ENCODE measurements at places on chromosomes 13 and 19.

DNA sequence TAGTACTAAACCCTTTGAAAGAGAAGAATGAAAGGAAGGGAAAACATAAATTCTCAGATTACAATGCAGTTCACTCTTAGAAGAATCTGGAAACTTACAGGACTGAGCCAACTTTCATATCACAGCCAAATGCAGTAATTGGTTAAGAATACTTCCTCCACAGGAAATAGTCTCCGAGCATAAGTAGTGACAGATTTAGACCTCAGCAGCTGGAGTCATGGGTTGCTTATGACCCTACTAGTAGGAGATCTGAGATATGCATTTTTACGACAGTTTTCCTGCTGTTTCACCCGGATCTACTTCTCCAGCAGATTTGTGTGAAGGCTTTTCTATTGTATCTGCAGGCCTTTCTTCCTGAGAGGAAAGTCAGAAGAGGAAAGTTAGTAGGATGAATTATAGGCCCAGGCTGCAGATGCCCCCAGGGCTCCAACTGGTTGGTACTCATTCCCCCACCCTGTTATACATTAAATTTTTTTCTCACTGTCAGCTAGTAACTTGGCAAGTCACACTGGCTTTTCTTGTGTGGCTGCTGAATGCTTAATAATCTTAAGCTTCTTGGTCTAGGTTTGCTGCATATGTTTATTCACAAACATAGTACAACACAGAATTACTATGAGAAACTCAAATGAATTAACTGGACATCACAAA lies 1241.5 kb upstream of the MIR17HG start:
- no peak for DNase-seq

DNA sequence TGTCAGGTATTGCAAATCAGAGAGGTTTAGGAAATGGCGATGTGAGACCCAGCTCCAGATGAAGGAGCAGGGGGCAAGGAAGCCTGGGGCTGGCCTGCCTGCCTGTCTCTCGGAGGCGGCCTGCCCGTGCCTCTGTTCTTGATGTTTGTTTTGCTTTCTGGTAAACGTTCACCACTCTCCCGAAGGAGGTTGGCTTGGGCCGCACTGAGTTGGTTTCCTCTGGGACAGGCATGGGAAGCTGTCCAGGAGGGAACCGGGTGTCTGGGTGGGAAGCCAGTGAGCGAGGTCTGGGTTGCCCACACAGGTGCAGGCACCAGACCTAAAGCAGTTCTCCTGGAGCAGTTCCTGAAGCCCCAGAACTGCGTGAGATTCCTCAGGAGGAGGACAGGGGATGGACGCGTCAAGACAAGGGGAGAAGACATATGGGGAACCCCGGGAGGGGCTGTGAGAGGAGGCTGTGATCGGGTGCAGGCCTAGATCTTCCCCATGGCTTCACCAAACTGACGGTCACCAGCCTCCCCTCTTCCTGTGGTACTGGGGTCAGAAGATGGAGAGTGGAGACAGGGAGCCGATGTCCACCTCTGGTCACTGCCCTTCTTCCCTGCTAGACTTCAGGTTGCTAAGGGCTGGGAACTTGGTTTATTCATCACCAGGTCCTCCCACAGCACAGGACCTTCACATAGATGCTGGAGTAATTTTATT lies 15.2 kb downstream of the COL4A2 start:
- no peak for DNase-seq

DNA sequence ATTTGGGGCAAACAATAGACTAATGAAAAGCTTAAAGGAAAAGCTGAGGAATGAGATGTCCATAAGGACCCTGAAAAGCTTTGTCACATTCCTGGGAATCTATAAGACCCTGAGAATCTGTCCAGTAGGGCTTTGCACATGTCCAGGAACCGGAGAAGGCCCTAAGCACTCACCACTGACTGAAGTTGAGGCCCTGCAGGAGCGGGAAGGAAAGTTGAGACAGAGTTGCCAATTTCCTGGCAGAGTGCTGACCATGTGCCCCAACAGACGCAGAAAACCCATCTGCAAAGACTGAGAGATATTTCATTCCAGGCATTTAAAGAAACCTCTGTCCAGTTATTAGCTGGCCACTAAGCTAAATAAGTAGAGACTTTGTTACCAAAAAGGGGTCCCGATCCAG lies 890.5 kb downstream of the UQCRFS1 start:
- no peak for DNase-seq

GRCh38 chr19:46828484-46828883 lies 22.2 kb downstream of the AP2S1 start:
- DNase-seq: no peak

GRCh38 chr19:48513289-48514122 lies 1.9 kb upstream of the LMTK3 start:
- no peak for DNase-seq

- DNase-seq: no peak
Observed at GRCh38 chr19:42166316-42166715, 34.1 kb upstream of the POU2F2 start.

GRCh38 chr13:112067871-112068539 lies 1.1 kb downstream of the SOX1 start:
- DNase-seq: no peak

GRCh38 chr13:51771418-51772104 lies 32.4 kb downstream of the DHRS12 start:
- DNase-seq: no peak

GRCh38 chr13:28540612-28541011 lies 45.7 kb upstream of the FLT1 start:
- no peak for DNase-seq

DNA sequence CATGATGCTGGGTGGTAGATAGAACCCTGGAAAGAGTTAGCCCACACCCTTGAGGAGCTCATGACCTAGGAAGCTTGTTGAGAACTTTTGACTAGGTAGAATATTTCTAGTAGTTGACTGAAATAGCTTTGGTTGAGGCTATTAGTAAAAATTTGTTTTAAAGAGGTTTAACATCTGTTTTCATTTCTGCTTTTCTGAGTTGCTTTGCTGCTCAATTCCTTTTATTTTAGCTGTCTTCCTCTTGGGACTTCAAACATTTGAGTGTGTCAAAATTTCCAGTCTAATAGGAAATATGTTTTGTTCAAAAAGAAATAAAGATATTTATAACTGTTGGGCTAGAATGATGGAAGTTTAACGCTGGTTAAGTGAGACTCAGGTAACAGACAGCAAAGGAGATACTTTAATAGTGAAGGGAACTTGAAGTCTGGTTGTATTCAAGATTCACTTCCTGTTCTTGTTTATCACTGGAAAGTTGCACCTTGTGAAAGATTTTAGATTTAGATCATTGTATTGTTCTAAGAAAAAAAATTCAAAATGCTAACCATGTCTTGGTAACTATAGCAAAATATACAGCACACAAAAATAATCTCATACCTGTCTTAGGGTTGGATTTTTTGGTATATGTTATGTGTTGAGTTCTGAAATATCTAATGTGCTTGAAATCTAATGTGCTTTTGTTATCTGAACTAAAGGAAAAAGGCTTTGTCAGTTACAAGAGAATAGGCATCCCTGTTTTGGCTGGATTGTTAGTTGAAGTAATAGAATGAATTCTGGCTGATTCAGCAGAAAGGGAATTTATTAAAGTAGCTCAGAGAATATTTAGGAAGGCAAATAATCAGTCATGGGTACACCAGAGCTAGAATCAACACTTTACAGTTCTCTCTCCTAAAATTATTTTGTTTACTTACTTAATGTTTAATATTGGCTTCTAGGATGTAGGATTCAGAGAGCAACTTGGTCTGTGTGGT lies 24.4 kb upstream of the GPR18 start:
- DNase-seq: no peak

DNA sequence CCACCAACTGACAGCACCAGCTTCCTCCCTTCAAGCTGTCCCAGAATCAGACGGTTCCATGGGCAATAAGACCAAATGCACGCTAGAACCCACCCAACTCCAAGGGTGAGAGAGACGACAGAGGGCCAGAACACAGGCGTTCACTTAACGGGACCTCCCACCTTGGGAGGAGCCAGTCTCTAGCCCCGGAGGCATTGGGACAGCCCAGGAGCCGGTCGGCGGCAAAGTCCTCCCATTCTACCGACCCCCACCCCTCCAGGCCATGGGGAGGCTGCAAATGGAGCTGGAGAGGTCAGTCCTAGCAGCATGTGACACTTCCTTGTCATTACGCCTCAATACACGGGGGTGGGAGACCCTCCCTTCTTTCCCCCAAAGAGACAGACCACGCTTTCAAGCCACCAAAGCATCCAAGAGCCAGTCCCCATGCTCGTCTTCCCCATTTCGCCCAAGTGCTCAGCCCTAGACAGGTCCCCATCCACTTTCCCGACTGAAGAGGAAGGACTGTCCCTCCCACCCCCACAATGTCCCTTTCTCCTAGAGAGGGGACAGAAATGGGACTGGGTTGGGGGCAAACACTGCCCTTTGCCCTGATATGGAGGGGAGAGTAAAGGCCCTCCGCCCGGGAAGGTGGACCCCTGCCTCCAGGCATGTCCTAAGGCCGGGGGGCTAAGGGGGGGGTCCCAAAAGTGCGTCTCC lies 964 bp downstream of the KHSRP start:
- DNase-seq: no peak

GRCh38 chr13:77774181-77774580 lies 76.7 kb downstream of the SLAIN1 start:
- no peak for DNase-seq

- no peak for DNase-seq
Observed at GRCh38 chr13:65783383-65783782, 1446.8 kb downstream of the PCDH9 start.

DNA sequence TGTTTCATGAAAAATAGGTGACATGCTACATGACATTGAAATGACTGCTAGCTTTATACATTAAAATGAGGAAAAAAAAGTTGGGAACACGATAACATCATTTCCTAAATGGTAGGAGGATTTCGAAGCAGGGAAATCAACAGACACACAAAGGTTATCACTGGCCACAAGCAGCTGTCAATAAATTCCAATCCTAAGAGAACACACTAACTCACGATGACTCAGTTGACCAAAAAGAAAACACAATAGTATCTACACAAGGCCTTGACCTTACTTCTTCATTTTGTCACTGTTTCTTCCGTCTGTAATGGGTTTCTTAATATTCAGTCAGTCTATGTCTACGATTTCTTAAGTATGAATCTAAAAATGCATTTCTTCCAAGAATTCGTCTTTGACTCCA lies 36.5 kb downstream of the STARD13 start:
- no peak for DNase-seq

DNA sequence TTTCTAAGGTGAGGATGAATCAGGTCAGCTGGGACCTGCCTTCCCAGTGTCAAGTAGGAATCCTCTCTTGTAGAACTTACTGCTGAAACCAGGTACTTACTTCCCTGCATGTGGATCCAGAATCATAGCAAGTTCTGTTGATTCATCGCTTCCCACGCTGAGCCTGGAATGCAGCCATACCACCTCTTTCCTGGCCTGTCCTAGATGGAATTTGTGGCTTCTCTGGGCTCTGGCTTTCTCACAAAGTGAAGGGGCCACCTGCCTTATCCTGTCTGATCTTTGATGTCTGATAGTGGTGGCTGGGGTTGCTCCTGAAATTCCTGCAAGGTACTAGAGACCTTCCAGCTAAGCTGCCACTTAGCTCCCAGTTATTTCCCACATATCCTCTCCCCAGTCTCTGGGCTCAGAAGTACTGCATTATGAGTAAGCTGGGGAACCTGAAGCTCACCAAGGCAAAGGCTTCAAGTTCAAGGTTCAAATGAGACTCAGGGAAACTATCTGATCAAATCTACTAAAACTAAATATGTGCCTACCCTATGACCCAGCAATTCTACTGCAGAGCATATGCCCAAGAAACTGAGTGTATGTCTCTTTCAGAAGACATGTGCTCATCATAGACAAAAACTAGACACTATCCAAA lies 103.5 kb downstream of the SUCLA2 start:
- DNase-seq: no peak

DNA sequence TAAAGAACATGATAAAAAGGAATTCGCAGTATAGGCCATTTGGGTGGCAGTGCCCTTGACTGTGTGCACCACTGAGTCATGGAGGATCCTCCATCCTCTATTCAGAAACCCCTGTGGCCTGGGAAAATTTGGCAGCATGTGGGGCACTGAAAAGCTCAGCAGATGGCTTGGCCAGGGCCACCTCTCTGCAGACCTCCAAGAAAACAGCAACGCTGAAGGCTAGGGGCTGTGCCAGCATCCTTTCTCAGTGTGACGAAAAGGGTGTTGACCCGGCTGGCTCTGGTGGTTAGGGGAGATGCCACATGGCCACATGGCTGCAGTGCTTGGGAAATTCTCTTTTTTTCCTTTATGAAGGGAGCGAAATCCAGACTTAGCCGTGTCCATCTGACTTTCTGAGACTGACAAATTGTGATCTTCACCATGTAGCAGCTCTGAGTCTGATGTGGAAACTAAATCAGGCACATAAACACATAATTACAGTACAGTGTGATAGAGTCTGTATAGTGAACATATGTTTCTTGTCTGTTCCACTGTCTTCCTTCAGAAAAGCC lies 178.0 kb downstream of the KCTD12 start:
- DNase-seq: no peak

GRCh38 chr19:30864391-30865215 lies 484.6 kb downstream of the TSHZ3 start:
- no peak for DNase-seq

GRCh38 chr19:8131517-8131916 lies 17.9 kb downstream of the FBN3 start:
- no peak for DNase-seq

DNA sequence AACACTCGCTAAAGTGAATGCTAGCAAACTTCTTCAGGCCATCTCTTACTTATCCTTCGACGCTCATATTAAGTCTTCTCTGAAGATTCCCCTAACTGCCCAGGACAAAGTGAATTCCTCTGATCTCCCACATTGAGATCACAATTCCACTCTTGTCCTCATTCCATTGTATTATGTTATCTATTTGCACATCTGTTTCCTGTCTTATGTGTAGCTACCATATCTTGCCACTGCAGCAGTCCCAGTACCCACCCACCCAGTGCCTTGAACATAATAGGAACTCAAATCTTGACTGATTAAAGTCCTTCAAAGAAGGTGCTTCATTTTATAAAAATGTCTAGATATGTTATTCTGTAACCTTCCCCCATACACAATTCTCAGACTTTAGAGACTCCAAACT lies 702.3 kb downstream of the DIAPH3 start:
- DNase-seq: no peak

DNA sequence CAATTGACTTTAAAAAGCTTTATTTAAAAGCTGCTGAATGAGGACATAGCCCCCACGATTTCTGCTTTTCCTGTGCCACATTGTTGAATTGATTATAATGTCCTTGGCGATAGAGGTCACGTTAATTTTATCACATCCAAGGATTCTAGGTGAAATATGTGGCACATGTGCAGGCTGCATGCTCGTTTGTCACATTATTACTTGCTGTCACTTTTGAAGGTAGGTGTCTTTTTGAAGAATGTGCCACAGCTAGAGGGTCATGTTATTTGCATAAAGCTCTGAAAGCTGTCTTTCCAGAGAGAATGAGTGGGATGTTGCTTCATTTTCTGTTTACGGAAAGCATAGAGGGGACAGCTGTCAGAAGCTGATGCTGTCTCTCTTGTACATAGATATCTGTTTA lies 927.6 kb upstream of the ATXN8OS start:
- DNase-seq: no peak

GRCh38 chr13:103276775-103277498 lies 210.7 kb upstream of the SLC10A2 start:
- no peak for DNase-seq

Measured in AG04450 (cell line).